ENCODE measurements at places on chromosomes 5 and 9.

DNA sequence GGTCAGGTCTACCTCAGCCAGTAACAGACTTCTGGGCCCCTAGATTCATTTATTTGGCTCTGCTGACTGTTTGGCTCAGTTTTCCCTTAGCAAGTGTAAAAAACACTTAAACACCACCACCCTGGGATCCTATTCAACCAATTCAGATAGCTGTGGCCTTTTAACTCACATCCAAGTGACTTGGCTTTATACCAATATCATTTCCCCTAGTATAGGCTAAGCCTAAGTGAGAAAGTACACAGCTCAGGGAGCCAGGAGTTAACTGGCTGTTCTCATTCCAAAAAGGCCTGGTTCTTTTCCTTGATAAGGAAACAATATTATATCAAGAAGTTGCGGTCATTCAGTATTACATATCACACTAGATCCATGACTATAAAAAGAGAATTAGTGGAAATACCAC lies 163.5 kb downstream of the ARL15 start:
- DNase-seq, result no peak

GRCh38 chr9:12416716-12417115 lies 276.5 kb upstream of the TYRP1 start:
- no peak for DNase-seq

GRCh38 chr5:54619731-54620130 lies 102.2 kb downstream of the SNX18 start:
- no peak for DNase-seq

DNA sequence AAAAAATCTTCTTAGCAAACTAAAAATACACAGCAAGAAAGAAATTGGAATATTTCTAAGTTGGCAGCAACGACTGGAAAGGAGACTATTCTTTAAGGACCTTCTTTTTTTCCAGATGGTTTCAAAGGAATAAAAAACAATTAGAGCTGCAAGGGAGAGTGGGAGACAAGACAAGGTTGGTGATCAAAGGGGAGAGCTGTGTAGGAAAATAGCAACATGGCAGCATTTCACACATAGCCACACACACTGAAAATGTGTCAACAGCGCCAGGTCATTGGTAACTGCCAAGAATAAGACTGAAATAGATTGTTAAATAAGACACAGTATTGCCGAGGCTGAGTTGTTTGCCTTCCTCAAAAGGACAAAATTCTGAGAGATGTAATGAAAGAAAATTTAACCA lies 88.1 kb upstream of the TLE1 start:
- no peak for DNase-seq

DNA sequence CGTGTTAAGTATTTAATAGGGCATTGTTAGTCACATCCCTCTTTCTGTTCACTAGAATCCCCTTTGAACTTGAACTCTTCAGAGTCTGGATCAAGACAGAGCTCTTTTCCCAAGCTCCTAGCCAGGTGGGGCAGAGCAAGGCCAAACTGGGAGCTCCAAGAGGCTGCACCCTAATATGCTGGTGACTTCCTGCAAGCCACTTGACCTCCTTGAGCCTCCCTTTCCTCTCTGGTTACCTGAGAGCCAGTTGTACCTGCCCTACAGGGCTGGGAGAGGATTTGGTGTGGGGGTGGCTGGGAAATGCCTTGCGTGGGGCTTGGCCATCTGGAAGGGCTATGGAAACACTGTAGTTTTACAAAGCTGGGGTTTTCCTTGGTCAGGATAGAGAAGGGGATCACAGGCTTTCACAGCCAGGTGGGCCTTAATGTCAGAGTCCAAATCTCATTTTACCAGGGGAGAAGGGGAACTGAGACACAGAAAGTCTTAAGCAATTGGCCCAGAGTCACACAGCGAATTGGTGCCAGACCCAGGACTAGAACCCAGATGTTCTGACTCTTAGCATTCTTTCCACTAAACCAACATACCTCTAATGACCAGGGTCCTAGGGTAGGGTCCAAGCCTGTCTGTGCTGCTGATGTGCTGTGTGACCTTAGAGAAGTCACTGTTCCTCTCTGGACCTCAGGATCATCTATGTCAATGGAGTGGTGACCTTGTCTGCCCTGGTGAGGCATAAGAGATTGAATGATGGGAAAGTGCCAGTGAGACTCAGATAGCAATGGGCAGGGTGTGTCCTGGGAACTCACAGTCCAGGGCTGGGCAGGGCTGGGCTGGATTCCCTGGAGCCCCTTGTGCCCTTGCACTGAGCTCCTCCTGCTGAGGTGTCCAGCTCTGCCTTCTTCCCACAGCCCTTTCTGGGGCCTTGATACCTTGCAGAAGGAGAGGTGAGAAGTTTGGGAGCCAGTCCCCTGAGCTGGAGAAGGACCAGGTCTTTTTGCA lies 35.8 kb downstream of the GSN start:
- DNase-seq, result no peak

DNA sequence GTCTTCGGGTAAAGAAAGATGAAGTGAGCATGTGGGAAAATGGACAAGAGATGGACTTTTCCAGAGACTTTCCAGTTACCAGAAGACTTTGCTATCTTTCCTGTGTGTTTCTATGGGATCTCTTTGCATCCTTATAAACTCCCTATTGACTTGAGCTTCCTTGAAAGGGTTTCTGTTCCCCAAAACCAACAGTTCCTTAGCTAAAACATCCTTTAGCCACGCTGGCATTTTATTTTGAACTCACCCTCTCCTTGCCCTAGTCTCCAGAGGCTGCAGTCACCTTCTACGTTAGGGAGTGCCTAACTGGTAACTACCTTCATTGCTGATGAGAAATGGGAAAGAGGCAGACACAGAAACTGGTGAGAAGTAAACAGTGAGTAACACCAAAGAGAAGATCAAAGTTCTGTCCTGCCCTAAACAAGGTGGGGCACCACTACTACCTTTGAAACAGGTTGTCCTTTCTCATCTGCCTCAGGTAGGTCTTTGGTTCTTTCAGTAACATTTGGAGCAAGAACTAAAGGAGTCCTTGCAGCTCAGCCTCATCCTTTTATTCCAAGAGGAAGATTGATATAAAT lies 402.9 kb downstream of the ENC1 start:
- DNase-seq, result no peak

DNA sequence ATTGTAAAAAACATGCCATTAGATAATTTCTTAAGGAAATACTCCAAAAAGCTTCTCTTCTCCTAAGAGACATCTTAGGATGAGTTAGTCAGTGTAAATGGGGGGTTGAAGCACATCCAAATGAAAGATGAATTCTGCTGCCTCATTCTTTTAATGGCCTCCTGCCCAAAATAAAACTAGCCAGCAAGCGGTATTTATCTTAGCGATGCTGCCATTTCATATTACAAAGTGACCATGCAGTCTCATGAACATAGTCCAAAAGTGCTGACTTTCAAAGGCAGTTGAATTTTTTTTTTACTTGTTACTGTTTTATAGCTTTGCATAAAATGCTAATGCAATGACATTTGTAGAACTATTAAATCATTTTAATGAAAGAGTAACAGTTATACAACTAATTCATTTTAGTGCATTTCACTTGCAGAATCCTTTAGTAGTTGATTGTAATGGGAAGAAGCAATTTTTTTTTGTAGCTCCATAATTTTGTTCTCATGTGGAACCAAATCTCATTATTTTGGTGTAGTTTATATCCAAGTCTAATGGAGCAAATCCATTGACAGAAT lies 151.5 kb downstream of the CAVIN4 start:
- no peak for DNase-seq

- no peak for DNase-seq
These were observed 111.6 kb downstream of the BRINP1 start for GRCh38 chr9:119257592-119257991.

- no peak for DNase-seq
These were observed 28.6 kb upstream of the IL13 start for GRCh38 chr5:132629230-132629944.

DNA sequence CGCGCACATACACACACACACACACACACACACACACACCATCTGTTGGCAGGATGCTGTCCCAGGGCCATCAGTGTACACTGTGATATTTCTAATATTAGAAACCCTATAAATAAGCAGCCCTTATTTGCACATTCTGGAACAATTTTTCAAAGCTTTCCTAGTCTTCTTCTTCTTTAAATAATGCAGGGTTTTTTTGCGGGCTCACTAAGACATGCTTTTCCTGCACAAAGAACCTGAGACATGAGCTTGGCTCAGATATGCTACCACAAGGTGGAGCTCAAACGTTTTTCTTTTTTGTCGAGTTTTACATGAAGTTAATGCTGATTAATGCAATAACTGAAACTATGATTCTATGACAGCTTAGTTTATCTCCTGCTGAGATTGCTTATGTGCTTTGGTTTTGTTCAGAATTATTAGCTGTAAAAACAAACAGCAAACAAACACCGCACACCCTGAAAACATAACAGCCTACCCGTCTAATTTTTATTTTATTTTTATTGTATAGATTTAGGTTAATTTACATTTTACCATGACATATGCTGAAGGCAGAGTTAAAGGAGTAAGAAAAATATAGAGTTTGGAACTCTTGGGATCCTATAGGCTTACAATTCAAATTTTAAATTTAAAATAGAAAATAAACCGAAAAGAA lies 95.8 kb downstream of the ALDH1A1 start:
- DNase-seq, result no peak

DNA sequence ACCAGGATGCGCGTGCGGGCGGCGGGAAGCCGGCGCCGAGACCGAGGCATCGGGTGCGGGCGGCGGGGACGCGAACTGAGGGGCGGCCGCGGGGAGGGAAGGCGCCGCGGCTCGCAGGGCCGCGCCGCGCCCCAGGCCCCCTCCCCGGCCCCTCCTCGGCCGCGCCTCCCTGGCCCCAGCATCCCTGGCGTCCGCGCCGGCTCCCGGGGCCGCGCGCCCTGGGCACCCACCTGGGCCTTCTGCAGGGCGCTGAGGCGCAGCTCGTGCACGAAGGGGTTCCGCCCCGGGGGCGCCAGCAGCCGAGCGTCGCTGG lies 324 bp downstream of the LPCAT1 start:
- DNase-seq, result no peak

GRCh38 chr9:115237385-115237998 lies 119.5 kb upstream of the TNC start:
- no peak for DNase-seq

GRCh38 chr5:79508354-79508753 lies 5.6 kb downstream of the HOMER1 start:
- no peak for DNase-seq

DNA sequence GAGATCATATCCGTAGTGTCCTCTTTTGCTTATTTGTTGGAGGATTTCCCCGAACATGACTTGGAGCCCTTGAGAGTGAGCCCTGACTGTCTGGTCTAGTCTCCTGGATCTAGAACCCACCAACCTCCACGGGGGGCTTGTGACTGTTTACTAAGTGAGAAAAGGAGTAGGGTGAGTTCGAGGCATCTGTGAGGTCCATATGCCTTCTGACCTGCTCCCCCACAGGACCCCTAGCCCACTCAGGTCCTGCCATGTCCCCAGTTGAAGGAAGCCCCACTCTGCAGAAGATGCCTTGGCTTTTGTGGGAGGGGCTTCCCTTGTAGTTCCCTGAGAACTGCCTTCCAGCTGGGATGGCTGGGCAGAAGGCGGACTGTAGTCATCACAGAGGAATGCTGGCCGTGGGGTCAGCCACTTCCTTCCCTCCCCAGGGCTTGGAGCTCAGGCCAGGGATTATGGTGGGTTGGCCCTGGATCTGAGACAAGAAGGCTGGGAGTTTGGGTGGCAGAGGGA lies 7.0 kb upstream of the IRF1 start:
- no peak for DNase-seq

DNA sequence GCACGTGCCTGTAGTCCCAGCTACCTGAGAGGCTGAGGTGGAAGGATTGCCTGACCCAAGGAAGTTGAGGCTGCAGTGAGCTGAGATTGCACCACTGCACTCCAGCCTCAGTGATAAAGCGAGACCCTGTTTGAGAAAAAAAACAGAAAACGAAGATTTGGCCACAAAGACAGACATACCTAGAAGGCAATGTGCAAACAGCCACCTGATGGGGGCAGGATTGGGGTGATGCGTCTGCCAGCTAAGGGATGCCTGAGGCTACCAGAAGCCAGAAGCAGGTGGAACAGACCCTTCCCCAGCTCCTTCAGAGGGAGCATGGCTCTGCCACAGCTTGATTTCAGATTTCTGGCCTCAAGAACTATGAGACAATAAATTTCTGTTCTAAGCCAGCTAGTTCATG lies 2.9 kb downstream of the HIGD2A start:
- DNase-seq, result no peak

GRCh38 chr9:88522360-88522759 lies 12.6 kb upstream of the NXNL2 start:
- no peak for DNase-seq

- DNase-seq, result peak; percentile 33
These were observed 288.9 kb downstream of the RAB3C start for GRCh38 chr5:58871648-58872242.

DNA sequence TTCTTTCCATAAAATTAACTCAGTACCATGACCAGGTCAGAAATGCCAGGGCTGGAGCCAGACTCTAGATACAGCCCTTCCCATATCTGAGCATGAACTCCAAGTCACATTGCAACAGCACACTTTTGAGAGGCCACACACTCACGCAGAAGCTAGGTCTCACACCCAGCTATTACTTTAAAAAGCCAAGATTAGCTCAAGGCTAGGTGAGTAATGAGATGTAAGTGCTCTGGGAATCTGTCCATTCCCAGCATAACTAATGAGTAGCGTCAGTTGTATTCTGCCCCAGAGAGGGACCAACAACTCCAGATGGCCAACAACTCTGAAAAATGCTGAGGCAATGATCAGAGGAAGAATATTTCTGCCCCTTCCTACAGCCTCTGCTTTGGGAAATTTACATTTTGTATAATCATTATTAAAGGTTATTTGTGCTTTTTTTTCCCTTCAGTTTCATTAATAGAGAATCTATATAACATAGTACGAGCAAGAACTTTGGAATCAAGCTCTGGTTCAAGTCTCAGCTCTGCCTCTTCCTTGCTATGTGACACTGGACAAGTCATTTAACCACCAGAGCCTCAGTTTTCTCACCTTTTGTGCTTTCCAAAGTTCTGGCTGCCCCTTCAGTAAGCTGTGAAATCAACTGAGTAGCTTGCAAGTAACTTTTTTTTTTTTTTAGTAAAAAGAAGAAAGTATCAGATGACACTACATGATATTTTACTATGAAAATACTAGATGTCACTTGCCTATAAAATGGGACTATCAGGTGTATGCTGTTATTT lies 118.3 kb downstream of the NR6A1 start:
- no peak for DNase-seq

GRCh38 chr9:71249729-71250317 lies 128.4 kb upstream of the TRPM3 start:
- no peak for DNase-seq

DNA sequence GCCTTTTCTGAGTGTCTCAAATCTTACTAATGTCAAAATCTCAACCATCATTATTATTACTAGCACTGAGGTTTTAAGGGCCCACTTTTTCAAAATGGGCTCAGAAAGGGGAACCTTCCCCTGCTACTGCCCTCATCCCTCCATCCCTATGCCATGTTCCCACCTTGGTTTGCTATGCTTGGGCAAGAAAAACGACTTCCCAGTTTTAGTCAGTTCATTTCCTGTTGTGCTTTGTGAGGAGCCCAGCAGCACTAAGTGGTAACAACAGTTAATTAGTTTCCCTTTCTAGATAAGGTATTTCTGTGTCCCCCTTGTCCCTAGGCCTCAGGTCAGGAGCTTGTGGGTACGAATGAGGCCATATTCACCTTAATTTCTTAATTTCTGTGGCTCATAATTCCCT lies 595.2 kb downstream of the RAB3C start:
- DNase-seq, result no peak

- DNase-seq, result no peak
These were observed 32.1 kb downstream of the PDGFRB start for GRCh38 chr5:150123542-150123941.
